ENCODE measurements at places on chromosomes 7 and 10.

- DNase-seq, result no peak
Observed at GRCh38 chr10:102113956-102114857, 6.0 kb downstream of the LDB1 start.

DNA sequence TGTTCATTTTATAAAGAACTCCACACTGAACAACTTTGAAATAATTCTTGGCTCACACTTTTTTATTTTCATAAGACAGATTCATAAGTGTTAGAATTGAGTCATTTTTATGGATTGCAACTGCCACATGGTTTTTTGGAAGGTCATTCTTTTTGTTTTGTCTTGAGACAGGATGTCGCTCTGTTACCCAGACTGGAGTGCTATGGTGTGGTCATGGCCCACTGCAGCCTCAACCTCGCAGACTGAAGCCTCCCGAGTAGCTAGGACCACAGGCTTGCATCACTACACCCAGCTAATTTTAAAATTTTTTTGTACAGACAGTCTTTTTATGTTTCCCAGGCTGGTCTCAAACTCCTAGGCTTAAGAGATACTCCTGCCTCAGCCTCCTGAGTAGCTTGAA lies 20.3 kb downstream of the BMS1 start:
- no peak for DNase-seq

DNA sequence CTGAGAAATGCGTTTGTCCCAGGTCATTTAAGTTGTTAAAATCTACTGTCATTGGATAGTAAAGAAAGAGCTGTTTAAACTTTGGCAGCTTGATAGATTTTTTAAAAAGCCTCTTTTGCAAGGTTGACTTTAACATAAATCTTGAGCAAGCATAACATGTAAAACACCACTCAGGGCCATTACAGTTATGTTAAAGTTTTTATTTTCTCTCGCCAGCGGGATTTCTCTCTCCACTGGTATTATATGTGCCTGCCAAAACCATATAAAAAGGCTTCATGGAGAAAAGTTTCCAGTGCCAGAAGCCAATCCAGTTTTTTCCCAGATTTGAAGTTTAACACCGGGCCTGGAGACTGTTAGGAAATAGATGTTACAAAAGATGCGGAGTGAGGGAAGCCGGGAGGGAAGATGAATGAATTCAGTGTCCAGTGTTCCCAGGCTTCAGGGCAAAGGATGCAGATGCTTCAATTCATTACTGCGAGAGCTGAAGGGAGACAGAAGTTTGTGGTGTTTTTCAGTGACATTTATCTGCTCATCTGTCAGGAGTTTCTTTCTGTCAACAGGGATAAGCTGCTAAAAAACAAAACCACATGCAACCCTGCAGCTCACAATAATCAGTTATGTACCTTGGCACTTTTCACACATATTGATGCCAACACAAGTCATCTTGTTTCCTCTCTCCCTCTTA lies 155.5 kb downstream of the SPAG6 start:
- no peak for DNase-seq

- no peak for DNase-seq
Observed at GRCh38 chr10:14253079-14253478, 77.6 kb downstream of the FRMD4A start.

GRCh38 chr10:113005380-113005779 lies 55.3 kb downstream of the TCF7L2 start:
- no peak for DNase-seq

DNA sequence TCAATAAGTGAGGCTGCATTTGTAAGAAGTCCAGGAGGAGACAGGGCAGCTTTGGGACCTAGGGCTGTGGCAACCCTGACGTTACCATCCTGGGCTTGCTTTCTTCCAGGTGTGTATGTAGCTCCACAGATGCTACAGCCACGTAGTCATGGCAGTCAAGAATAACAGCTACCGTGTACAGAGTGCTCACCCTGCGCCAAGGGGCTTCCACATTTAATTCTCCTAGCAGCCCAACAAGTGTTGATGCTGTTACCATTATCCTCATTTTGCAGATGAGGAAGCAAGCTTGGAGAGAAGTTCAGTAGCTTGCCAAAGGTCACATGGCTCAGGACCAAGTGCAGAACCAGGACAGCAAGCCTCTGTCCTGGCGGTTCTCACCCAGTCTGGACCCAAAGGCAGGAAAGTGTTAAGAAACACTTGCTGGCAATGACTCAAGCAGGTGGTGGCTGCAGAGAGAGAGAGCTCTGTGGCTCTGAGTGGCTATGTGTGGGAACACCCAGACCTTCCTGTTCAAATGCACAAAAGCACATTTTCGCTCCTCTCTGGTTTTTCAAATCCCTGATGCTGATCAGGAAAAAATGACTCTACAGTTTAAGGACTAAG lies 89.8 kb downstream of the CREM start:
- no peak for DNase-seq

GRCh38 chr10:26057466-26057865 lies 123.4 kb downstream of the MYO3A start:
- DNase-seq, result no peak

- DNase-seq, result no peak
Observed at GRCh38 chr10:7046615-7047014, 364.2 kb downstream of the SFMBT2 start.

GRCh38 chr10:69910561-69910960 lies 108.9 kb downstream of the COL13A1 start:
- DNase-seq, result no peak

DNA sequence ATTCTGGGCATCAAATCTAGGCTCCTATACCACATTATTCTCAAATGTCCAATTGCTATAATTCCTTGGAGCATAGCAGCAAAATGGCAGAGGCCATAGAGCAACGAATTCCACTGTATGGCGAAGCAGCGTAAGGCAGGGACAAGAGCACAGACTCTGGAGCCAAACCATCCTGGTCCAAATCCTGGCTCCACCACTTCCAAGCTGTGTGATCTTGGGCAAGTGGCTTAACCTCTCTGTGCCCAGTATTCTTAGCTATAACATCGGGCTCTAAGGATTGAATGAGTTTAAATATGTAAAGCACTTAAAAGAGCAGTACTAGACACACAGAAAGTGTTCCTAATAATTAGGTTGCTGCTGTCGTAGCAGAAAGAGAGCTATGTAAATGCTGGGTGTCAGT lies 56.2 kb downstream of the TACC2 start:
- DNase-seq, result no peak

DNA sequence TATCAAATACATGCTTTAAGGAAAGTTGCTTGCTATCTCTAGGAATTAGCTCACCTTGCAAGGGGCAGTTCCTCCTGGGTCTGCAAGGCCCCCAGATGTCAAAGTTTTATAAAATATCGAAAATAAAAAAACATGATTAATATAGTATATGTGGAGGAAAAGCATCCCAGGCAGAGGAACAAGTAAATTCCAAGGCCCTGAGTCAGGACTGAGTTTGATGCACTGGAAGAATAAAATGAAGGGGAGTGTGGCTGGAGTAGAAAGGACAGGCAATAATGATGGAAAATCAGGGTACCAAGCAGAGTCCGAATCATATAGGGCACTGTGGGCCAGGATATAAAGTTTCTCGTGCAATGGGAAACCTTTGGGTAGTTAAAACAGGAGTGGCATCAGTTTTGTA lies 112.4 kb upstream of the EEPD1 start:
- DNase-seq, result no peak

- DNase-seq, result no peak
Observed at GRCh38 chr7:118286131-118286530, 61.6 kb downstream of the ANKRD7 start.

GRCh38 chr7:136104269-136104603 lies 127.1 kb upstream of the MTPN start:
- DNase-seq, result no peak

DNA sequence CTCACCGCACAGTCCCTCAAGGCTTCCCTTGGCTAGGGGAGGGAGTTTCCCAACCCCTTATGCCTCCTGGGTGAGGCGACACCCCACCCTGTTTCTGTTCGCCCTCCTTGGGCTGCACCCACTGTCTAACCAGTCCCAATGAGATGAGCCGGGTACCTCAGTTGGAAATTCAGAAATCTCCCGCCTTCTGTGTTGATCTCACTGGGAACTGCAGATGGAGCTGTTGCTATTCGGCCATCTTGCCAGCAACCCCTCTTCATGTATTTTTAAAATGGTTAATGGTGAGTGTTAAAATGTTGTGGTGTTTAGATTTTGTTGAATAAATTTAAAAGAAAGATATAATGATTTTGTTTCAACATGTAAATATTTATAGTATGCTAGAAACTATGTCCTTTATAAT lies 22.0 kb downstream of the UMAD1 start:
- DNase-seq, result no peak

DNA sequence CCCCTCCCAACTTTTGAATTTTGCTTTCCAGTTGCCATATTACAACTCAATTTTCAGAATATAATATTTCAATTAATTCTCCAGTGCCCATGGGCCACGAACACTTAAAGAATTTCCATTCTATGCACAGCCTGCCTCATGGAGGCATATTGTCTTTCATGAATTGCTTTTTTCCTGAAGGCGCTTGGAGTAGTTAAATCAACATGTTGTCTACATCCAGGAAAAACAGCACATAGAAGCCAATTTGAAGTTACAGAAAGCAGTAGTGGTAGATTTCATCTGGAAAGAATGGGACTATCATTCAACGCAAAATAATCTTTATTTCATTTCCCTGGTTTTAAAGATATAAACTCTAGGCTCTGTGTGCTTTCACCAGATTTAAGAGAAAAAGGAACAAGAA lies 106.0 kb downstream of the NRP1 start:
- DNase-seq, result no peak

DNA sequence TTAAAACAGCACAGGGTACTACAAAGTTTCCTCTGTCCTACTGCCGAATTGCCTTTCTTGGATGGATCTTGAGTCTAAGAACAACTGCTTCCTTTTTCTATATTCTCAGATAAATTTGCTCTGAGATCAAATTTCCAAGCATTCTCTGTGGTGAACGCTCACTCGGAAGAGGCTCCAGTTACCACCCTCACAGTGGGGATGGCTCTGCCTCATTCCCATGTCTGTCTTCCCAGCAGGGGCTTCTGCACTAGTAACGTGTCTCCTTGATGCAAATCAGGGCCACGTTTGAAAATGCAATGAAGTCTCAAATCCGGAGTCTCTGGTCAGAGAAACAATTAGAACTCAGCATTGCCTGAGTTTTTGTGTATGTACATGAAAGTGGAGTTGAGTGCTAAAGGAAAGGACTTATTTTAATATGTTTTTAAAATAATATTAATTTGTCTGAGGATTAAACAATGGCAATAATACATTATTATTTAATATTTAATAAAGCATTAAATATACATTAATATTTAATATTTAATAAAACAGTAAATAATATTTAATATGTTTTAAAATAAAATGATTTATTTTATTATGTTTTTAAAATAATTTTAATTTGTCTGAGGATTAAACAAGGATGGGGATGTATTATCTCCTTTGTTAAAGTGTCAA lies 61.8 kb downstream of the INHBA start:
- no peak for DNase-seq

DNA sequence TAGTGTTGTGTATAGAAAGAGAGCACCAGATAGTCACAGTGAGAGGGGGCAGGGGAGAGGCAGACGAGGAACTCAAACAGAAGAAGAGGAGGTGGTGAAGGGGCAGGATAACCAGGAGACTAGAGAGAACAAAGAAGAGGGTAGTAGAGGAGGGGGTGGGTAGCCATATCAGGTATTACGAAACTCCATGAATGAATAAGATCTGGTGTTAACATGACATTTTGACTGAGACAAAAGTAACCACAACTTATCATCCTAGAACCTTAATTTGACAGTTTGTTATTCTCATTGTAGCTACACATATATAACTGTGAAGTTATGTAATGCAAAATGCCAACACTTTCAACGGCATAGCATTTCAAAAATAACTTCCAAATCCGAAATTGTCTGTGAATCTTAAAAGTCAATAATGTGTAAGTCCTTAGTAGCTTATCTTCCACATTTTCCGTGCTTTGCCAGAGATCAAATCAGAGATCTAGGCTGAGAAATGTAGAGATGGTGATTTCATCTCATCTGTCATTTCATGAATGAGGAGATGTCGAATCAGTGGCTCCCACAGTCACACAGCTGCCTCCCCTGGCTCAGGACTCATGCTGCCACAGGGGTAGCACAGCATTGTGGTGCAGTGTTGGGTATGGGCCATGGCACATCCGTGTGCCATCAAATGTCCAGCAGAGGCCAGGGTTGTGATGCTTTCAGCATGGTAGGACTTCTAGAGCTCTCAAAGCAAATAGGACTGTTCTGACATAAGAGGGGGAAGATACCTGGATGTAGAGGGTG lies 202.1 kb downstream of the HECW1 start:
- DNase-seq, result no peak

GRCh38 chr7:124758327-124758726 lies 7.3 kb downstream of the GPR37 start:
- DNase-seq, result no peak

DNA sequence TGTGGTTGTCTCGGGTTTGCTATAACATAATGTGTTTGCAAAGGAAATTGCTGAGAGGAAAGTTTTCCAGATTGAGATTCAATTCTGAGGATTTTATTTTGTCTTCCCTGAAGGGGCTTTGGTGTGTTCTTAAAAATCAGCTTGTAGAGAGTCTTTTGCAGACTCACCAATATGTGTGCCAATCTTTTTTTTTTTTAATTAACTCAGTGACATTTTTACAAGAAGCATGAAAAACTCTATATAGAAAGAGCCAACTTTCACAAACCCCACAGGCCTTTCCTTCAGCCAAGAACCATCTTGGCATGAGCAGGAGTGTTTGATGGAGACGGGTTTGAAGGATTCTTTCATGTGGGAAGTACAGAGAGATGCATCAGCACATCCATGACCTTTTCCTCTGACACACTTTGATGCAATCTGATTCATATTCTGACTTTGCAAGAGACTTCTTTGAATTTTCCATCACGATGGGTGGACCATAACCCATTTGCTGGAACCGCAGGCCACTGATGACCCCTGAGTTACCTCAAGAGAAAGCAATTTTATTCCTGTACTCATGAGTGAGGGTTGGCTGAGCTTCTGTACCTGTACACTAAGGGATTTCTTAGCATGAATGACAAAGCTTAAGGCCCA lies 892.6 kb downstream of the XPNPEP1 start:
- no peak for DNase-seq

DNA sequence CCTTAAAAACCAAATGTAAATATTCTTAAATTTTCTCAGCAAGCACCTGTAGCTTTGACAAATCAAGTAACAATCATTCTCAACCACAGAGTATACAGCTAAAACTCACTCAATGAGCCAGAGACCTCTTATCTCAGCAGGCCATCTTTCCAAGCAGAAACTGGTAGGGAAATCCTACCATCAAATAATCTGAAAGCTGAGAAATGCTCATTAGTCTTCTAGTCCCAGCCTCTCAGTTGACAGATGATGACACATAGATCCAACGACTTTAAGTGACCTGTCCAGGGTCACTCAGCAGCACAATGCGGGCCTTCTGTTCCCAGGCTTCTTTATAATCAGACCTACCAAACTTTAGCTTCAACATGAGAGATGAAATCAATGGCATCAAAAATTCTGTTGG lies 184.6 kb downstream of the SGMS1 start:
- no peak for DNase-seq

- no peak for DNase-seq
Observed at GRCh38 chr10:124864421-124865193, 63.0 kb downstream of the ABRAXAS2 start.

- DNase-seq, result no peak
Observed at GRCh38 chr7:137296576-137296975, 47.0 kb downstream of the PTN start.
